ENCODE measurements at places on chromosomes 6 and 20.

DNA sequence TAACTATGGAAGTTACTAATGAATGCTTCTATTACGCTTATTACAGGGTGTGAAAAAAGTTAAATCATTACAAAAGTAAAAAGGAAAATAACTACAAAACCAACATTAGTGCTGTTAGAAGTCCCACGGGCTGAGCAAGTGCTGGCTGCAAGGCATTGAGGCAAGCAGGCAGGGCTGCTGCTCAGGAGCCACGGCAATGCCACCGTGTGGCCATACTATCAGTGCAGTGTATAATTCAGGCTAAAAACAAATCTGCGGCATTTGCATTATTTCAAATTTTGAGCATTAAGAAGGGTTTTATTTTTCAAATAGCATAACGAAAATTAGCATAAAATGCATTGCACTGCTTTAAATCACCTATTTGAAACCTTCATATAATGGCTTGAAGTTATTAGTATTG is 17.1 kb downstream of the IFNGR1 start:
- no peak for DNase-seq

GRCh38 chr6:161111261-161111660 is 119.7 kb downstream of the MAP3K4 start:
- peak; percentile 45 for DNase-seq

- DNase-seq: no peak
Observed at GRCh38 chr6:154752022-154752421, 18.8 kb downstream of the SCAF8 start.

DNA sequence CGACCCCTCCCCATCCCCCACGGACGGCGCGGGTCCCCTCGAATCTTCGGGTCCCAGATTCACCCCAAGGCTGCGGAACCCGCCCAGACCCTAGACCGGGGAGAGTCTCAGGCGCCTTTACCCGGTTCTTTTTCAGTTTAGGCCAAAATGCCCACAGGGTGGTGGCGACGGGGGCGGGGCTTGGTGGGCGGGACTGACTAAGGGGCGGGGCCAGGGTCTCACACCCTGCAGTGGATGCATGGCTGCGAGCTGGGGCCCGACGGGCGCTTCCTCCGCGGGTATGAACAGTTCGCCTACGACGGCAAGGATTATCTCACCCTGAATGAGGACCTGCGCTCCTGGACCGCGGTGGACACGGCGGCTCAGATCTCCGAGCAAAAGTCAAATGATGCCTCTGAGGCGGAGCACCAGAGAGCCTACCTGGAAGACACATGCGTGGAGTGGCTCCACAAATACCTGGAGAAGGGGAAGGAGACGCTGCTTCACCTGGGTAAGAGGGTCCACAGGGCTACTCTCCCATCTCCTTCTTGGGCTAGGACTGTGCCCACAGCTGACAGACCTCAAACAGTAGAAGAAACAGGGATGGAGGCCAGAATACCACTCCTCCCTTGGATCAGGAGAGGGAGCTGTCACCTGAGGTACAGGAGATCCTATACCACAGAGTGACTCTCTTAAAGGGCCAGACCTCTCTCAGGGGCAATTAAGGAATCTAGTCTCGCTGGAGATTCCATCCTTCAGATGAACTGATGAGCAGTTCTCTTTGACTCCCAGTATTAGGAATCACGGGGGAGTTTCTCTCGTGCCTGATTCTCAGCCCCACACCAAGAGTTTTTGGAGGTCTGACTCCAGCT is 942 bp downstream of the HLA-E start:
- DNase-seq: peak; percentile 89

DNA sequence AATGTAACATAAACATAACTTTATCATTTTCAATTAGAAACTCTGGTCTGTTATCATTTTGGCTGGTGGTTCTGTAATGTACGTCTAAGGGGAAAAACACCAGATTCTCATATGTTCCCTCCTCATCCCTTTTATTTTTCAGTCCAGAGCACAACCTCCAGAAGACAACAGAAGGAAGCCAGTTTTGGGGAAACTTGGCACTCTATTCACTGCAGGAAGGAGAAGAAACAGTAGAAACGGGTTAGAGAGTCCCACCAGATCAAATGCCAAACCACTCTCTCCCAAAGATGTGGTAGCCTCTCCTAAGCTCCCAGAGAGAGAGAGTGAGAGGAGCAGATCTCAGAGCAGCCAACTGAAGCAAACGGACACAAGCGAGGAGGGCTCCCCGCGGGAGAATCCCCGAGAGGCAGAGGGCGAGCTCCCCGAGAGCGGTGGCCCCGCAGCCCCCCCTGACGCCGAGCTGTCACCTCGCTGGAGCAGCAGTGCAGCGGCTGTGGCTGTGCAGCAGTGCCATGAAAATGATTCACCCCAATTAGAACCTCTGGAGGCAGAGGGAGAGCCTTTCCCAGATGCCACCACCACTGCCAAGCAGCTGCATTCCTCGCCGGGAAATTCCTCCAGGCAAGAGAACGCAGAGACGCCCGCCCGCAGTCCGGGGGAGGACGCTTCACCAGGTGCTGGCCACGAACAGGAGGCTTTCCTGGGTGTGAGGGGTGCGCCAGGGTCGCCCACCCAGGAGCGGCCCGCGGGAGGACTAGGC is 117.8 kb downstream of the RTN4IP1 start:
- peak; percentile 39 for DNase-seq

DNA sequence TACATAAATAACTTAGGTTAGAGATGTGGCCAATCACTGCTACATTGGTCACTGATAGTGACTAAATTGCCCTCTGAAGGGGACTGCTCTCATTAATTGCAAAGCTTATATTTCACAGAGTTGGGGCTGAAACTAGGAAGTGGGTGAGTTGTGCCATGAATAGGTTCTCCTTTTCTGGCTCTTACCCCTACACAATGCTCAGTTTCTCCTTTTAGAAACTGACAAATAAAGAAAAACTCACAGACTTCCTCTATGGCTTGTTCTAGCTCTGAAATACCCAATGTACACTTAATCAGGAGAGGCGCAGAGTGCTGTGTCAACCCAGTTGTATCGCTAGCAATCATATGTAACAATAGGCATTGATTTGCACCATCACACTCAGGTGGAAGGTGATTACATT is 41.2 kb upstream of the PROKR2 start:
- no peak for DNase-seq

DNA sequence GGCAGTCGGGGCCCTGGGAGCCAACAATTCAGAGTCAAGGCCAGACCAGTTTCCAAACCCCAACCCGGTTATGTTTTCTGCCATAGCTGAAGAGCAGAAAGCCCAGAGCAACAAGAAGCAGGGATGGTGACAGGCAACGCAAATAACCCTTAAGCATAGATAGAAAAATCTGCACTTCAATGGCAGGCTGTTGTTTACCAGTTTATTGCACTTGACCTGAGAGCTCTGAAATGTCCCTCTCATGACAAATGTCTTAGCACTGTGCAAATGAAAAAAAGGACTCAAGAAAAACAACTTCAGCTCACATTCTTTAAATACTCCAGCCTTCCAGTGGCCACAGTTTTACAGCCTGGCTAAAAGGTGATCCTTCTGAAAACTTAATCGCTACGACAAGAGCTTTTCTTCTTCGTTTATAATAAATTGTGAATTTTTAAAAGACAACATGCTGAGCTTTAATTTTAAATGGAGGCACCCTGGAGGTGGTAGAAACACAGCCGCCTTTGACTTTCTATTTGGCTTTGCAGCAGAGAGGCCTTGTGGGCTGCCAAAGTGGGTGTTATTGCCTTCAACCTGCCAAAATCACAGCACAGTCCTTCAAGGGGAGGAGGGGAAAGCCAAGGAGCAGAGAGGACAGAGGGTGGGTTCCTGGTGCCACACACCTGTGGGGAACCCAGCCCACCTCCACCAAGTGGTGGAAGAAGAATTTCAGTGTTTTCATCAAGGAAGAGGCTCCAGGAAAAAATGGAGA is 289.5 kb upstream of the CDYL start:
- no peak for DNase-seq
